Neural crest cell (in vitro differentiated cells): ENCODE measurements at places on chromosomes 1 and 21. TPM values are rescaled to one million over a fixed set of nuclear protein-coding genes. Genes with fewer than 3 reads are reported as not detected.

Gene HUNK
- 29.1 and 39.6 TPM in 2 replicates for total RNA-seq

Gene C8A
- total RNA-seq = not detected in 2 replicates

Gene CELA2A
- not detected in 2 replicates for total RNA-seq

Gene HSF2BP
- 2.3 and 2.5 TPM in 2 replicates for total RNA-seq

Gene LCE3E
- total RNA-seq = not detected in 2 replicates

Gene NBPF4
- total RNA-seq = not detected in 2 replicates

Gene DTL
- total RNA-seq = 73.3 and 82.4 TPM in 2 replicates

Gene DLGAP3
- 4.7 and 5.0 TPM in 2 replicates for total RNA-seq

Gene TMPRSS2
- total RNA-seq = not detected in 2 replicates

Gene ATAD3C
- total RNA-seq = 0.23 and 0.41 TPM in 2 replicates

Gene DNAJC28
- total RNA-seq = 2.4 and 2.7 TPM in 2 replicates

Gene ARMH1
- total RNA-seq = 5.6 and 5.9 TPM in 2 replicates

Gene LRRC71
- not detected in 2 replicates for total RNA-seq

Gene DDR2
- total RNA-seq = 2.6 and 3.9 TPM in 2 replicates

Gene CD5L
- total RNA-seq = not detected in 2 replicates

Gene TNFSF4
- 0.57 and 1.1 TPM in 2 replicates for total RNA-seq

Gene BARHL2
- not detected in 2 replicates for total RNA-seq

Gene CLDN19
- total RNA-seq = 0.14 and 0.19 TPM in 2 replicates

Gene FCAMR
- not detected in 2 replicates for total RNA-seq

Gene CD164L2
- total RNA-seq = not detected in 2 replicates

Gene SYTL1
- total RNA-seq = 0.72 and 1.4 TPM in 2 replicates

Gene LHX8
- total RNA-seq = not detected in 2 replicates

Gene WDR77
- total RNA-seq = 54.6 and 58.7 TPM in 2 replicates

Gene PPT1
- total RNA-seq = 91.2 and 95.4 TPM in 2 replicates

Gene GPR161
- total RNA-seq = 47.7 and 48.7 TPM in 2 replicates

Gene FCRL4
- total RNA-seq = not detected in 2 replicates

Gene PDC
- total RNA-seq = not detected in 2 replicates

Gene THEM5
- not detected in 2 replicates for total RNA-seq

Gene TFAP2E
- 0.43 and 0.61 TPM in 2 replicates for total RNA-seq
